MG63 (cell line): ENCODE measurements at places on chromosomes 5 and 9.
A peak's percentile ranks its signal among the peaks of the same experiment; 100 is the strongest.

DNA sequence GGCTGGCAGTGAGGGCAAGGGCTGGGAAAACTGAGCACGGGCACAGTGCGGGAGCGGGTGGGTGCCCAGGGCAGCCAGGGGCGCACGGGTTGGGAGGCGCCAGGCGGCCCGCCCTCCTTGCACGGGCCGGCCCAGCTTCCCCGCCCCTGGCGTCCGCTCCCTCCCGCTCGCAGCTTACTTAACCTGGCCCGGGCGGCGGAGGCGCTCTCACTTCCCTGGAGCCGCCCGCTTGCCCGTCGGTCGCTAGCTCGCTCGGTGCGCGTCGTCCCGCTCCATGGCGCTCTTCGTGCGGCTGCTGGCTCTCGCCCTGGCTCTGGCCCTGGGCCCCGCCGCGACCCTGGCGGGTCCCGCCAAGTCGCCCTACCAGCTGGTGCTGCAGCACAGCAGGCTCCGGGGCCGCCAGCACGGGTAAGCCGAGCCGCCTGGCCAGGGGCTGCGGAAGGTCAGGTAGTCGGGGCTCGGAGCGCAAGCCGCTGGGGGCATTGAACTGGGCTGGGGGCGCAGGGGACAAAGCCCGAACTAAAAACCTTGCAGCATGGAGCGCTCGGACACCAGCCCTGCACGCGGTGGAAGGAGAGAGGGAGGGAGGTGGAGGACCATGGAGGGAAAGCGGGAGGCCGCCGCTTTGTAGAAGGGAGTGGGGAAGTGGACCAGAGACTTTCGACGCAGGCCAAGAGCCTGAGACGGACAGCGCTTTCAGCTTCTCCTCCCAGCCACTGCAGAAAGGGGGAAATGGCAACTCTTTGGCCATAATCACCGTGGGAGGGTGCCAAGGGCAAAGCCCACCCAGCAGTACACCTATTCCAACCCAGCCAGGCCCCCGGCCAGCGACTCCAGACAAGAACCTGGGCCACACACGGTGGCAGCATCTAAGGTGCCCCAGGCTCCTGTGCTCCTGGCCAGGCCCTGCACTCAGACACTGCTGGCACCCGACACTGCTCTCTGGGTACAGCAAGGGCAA is at the start of gene TGFBI:
TGFBI (plus strand) TSS at position 207 of the 961 bp plus-strand sequence; CDS start at position 275, 68 bp downstream.
- DNase-seq, result peak; percentile 91

DNA sequence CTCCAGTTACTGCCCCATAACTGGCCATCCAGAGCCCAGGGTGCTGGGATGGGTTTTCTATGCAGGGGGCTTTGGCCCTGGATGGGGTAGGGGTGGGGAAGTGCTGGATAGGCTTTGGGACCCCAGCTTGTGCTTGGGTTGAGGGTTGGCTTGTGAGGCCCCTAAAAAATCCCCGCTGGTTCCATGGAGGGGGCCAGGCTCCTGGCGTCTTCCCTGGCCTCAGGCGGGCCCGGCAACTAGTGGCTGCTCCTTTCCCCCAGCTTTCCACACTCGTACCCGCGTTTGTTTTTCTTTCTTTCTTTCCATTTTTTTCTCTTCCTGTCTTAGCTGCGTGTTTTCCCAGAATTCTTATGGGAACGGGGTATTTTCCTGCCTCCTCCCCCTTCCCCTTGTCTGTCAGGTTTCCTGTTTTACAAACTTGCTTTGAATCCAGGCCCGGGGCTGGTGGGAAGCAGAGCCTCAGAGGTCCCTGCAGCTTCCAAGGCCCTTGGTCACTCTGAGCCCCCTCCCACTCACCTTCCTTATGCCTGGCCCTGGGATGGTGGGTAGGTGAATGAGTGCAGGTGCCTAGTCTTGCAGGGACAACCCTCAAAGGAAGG is 40.2 kb downstream of the RGS3 start:
- DNase-seq, result no peak

- DNase-seq, result no peak
Measured at GRCh38 chr9:135100241-135100681, 12.8 kb downstream of the OLFM1 start.

GRCh38 chr5:148457183-148457620 is 73.4 kb downstream of the FBXO38 start:
- no peak for DNase-seq
